NCI-H2227 treated with DMSO at 0.1 percent for 48 hours (cell line): ENCODE measurements at places on chromosomes 6 and 20.

DNA sequence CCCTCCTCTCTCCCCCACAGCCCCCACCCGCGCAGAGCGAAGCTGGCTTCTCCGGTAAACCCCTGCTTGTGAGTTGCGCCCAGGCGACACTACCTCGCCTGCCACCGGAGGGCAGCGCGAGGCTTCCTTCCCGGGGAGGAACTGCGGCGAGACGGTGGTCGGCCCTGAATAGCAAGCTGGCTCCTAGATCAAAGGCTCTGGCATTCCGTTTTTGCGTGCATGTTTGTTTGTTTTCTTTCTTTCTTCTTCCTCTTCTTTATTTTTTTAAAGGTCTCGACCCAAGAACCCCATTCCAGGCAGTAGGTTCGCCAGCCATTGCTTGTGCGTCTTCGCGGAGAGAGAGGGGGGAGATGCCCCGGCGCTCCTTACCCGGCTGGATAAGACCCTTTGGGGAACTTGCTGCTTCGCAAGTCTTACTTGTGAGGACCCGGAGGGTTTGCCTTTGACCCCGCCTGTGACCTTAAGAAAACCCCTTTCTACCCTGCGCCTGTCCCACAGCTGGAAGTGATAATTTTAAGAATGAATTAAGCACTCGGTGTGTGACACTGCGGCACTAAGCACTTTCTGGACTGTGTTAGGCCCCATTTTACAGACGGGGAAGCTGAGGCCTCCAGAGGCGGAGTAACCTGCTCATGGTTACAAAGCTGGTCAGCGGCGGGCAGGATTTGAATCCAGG, 92.7 kb upstream of the SIRPA start:
- DNase-seq = peak; percentile 55

GRCh38 chr6:33781131-33781975, 7.6 kb downstream of the LEMD2 start:
- no peak for DNase-seq

DNA sequence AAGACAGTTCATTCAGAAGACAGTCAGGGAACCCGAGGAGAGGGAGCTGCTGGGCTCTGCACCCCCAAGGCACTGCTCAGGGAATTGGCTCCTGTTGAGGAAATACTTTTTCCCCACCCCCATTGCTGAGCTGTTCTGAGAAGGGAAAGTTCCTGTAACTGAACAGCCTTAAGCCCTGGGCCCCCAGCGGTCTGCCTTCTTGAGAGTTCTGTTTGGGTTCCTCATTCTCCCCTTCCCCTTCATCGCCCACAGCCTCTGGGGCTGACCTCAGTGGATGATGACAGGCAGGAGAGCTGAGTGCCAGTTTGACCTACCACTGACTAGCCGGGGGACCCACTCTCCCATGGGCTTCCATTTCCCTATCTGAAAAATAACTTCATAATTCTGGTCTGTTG, 10.7 kb downstream of the HCK start:
- no peak for DNase-seq

GRCh38 chr20:5215672-5216304, 89.0 kb downstream of the CDS2 start:
- no peak for DNase-seq

DNA sequence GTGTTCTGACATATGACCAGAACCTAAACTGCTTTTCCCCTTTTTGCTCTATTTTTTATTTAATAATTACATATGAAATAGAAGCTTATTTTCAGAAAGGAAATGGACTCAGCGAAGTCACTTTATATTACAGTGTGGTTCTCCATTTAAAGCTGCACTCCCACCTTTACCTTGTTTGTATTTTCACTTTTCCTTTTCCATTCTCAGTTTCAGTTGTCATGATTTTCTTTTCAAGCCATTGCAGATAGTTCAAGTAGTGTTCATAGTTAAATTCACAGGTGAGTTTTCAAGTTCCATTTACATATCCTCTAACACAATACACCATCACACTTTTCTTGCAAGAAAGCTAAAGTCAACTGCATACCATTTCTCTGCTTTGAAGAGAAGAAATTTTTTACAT, 400.2 kb downstream of the HACE1 start:
- DNase-seq = no peak

- no peak for DNase-seq
Observed at GRCh38 chr6:107513214-107513613, 23.3 kb downstream of the SOBP start.

DNA sequence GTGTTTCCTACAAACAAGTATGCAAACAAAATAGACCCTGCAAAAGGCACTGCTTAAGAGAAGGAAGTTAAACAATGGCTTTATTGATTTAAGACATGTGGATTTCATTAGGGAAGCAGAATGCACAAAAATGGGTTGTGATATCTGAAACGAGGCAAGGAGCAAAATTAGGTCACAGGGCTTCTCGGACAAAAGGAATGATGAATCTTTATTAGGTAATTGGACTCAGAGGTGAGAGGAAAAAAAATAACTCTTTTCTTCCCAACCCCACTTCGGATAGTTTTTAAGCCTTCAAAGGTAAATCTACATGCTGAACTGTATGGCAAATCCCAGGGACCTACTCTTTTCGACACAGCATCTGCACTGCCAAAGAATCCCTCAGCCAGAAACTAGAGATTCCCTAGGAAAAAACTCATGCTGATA, 183.0 kb upstream of the TAB2 start:
- no peak for DNase-seq

- peak; percentile 38 for DNase-seq
Observed at GRCh38 chr6:25645916-25646315, 6.1 kb upstream of the SCGN start.

GRCh38 chr20:13831476-13831875, 46.6 kb downstream of the NDUFAF5 start:
- no peak for DNase-seq

GRCh38 chr20:13054011-13054410, 45.2 kb downstream of the SPTLC3 start:
- DNase-seq = no peak

DNA sequence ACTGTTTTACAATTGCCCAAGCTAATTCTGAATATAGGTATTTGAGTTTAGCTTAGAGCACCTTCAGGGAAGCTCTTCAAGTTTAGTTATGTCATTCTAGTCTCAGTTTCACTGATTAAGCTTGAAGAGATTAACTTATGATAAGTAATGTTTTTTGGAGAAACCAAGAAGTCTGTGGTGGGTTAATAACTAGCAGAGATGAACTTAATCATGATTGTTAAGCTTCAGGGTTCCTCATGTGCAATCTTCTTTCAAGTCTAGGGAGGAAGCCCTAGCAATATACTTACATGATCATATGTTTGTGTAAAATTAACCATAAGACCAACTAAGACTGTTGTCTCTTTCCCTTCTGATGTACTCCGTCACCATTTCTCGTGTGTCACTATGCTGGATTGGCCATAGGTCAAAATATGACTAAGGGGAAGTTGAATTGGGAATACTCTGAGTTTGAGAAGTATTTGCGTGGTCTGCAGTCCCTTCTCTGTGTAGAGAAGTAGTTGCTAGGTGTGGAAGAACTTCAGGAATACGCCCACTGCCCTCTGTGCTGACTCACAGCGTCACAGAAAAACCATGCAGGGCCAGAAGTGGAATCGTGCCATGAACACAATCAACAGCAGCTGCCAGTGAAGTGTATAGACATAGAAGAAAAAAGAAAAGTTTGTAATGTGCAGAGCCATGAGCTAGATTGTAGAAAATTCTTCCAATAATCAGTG, 88.3 kb downstream of the SH3BGRL2 start:
- DNase-seq = no peak

DNA sequence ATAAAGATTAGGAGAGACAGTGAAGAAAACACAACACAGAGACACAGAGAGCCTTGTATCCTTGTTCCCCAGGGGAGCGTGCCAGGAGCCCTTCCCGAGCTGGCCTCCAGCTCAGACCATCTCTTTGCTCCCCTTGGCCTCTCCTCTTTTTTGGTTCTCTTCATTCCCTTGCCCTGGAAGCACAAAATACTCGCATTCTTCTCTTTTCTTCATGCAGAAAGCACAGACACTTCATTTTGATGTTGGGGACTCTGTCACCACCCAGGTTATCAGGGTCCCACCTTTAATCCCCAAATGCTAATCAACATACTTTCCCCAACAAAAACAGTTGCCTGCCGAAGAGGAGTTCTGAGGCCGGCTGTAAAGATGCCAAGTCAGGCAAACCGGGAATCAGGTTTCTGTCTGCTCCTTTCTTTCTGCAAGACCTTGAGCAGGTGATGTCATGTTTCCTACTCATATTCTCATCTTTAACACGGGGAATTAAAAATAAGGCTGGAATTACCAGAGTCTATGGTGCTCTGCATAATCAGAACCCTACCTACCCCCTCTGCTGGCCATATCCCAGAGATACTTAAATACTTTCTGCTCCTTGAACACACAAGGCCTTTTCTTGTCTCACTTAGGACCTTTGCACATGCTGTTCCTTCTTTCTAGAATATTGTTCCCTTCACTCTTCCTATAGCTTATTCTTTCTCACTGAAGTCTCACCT, 21.7 kb downstream of the TGM6 start:
- DNase-seq = no peak

GRCh38 chr6:53673162-53673727, 7.7 kb upstream of the KLHL31 start:
- DNase-seq = no peak

DNA sequence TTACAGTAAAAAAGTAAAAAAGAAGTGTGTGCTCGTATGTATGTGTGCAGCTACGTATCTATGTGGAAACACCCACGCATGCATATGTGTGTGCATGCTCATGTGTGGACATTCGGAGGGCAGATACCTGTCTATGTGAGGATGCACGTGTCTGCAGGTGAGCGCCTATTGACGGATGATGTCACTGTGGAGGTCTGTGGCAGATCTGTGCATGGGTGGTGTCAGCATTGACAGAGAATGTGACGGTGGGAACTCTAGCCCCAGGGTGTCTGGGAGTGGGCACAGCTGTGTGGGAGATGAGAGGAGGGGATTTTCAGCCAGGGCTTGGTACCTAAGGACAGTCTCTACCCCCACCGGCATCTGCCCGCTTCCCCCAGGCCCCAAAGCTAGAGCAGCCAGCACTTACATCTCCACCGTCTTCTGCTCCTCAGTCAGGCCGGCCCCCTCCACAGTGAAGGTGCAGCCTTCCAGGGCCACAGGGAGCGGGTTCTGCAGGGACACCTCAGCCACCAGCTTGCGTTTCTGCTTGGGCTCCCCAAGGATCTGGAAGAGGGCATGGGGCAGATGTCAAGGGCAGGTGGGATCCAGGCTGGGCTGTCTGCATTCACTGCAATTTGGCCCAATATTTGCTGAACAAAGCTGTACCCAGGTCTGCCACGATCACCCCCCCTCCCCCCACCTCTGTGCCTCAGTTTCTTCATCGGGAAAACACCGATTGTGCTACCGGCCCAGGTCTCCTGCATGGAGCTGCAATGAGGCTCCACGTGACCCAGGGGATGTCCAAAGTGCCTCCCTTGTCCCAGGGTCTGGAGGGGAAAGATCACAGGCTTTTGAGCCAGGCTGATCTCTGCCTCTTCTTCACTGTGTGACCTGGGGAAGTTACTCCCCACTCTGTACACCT, 34.1 kb downstream of the TGM2 start:
- DNase-seq = no peak

- no peak for DNase-seq
Observed at GRCh38 chr20:33915726-33916331, 77.9 kb upstream of the RALY start.

DNA sequence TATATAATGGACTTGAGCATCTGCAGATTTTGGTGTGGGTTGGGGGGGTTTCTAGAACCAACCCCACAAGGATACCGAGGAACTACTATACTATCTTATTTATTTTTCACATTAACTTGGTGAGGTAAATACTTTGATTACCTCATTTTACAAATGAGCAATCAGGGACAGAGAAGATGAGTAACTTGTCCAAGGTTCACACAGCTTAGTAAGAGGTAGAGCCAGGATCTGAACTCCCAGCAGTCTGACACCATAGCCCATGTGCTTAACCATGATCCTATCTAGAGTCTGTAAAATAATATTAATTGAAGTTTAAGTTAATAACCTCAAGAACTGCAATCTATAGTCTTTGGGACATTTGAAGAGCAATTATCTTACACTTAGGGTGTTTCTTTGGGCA, 28.6 kb downstream of the DHX35 start:
- DNase-seq = no peak

DNA sequence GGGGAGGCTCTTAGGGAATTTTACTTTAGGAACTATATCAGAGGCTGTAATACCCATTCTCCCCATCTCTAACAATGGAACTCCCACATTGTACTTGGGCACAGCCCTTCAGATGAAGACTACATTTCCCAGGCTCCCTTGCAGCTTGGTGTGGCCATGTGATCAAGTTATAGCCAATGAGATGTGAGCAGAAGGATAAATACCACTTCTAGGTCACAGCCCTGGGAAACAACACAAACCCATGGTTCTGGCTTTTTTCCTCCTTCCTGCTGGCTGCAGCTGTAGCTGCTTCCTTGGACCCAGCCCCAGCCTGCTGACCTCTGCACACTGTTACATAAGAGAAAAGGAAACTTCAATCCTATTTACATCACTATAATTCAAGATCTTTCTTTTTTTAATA, 445.9 kb upstream of the JARID2 start:
- DNase-seq = peak; percentile 12

DNA sequence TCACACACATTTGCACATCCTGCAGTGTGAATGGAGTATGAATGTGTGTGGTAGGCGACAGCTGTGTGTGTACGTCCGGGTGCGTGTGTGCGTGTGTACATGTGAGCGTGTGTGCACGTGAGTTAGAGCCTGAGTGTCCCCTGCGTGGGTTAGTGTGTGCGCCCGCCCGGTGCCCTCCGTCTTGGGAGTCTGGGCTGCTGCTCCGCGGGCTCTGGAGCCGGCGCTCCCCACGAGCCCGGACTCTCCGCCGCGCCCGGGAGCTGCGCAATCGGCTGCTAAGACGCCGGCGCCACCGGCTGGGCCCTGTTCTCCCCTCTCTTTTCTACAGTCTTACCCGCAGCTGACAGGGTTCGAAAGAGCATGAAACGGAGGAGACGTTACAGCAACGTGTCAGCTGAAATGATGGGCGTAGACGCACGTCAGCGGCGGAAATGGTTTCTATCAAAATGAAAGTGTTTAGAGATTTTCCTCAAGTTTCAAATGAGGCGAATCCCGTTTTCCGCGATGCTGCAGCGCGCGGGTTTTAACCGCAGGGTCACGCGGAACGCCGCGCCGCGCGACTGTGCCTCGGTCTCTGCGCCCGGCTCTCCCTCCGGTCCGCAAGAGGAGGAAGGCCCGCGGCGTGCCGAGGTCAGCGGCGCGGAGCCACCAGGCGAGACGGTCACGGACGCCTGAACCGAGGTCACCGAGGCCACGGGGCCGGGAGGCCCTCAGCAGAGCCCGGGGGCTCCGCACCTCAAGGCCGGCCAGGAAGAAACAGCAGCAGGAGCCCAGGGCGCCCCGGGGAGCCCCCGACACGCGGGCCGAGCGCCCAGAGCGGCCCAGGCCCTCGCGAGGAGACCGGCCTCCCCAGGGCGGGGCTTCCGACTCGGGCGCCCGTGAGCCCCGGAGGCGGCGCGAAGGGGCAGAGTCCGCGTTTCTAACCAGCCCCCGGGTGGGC, 95.3 kb upstream of the BHLHE23 start:
- DNase-seq = peak; percentile 32

GRCh38 chr6:157821342-157822033, 1.6 kb upstream of the SNX9 start:
- no peak for DNase-seq
